Stimulated activated effector memory CD8-positive, alpha-beta T cell treated with anti-CD3 and anti-CD28 coated beads, Interleukin-12 subunit alpha, Interleukin-12 subunit beta, amount 100 ng/mL, for 72 hours (primary cell): ENCODE measurements at places on chromosomes 16 and 17.

DNA sequence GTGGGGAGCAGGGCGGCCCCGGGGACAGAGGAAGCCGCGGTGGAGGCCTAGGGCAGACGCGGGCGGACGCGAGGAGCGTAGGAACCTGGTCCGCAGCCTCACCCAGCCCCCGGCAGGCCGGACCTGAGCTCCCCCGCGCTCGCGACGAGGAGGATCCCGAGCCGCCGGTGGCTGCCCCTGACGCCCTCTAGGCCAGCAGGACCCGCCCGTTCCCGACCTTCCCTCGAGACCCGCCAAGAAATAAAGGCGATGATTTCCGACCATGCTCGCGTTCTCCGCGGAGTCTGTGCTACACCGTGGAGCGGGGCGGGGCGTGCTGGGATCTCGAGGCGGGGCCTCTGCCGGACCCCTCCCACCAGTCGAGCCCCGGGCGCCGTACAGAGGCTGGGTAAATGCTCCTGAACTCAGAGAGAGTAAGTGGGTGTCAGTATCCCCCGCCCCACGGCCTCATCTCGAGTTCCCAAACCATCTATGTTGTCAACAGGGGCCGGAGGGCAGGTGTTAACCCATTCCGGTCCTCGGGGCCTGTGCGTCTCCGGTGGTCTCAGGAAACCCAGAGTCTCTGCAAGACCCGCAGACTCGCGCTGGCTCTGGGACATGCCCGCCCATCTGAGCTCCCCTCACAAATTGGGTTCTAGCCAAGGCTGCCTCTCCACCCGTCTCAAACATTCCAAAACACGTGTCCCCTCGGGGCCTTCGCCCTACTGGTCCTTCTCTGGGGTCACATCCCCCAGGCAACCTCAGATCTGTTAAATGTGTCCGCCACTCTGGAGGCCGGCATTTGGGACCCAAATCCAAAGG, 13.7 kb downstream of the SYCE1L start:
- peak; percentile 86 for DNase-seq

DNA sequence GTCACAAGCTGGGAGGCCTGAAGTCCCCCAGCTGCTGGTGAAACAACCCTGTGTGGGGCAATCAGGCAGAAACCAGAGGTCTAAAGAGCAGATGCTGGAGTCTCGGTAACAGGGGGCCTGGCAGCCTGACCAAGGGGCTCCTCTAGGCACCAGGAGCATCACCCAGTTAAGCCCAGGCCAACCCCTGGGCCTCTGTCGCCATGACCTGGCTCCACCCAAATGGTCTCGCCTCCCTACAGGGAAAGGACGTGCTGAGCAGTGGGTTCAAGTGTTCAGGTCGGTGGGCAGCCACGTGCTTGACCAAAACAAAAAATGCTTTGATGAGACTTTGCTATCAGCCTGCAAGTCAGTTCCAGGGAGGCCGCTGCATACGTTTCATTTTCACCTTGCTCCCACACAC, 240.3 kb downstream of the ZNF423 start:
- no peak for DNase-seq

DNA sequence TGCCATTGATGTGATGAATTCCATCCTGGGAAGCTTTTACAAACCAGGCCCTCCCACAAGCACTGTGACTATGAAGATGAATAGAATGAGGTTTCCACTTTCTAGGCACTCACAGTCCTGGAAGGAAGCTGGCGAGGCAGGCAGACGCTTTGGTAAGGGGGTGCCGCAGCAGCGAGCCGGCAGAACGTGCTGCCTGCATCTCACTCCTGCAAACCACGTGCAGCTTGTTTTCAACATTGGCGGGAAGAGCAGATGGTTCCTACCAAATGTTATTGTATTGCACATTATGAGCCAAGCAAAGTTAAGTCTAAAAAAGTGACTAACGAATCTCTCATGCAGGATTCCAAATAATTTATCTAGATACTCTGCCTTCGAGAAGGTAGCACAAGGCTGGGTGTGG, 3.7 kb upstream of the DNAI2 start:
- no peak for DNase-seq

DNA sequence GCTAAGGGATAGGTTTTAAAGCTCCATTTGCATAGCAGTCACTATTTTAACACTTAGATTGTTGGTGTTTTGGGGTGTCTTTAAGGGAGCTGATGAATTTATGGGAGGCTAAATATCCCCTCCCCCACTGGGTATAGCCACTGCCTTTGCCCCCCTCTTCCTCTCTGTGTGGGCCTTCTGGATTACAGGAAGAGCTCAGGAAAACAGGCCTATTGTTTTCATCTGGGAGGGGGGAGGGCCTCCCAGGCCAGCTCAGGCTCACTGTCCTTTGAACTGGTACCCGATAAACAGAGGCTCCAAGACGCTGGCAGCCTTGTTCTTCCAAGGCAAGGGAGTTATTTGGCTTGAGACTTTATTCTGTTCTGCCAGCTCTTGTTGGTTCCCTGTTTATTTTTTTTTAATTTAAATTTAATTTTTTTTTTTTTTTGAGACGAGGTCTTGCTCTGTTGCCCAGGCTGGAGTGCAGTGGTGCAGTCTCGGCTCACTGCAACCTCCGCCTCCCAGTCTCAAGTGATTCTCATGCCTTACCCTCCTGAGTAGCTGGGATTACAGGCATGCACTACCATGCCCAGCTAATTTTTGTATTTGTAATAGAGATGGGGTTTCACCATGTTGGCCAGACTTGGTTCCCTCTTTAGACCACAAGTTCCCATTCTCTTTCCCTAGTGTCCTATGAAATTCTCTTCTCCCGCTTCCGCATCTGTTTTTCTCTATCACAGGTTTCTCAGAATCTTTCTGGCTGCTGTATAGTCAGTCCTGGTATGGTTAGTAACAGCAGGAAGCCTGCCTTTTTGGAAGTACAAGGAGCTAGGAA, 25.1 kb downstream of the MINK1 start:
- no peak for DNase-seq

DNA sequence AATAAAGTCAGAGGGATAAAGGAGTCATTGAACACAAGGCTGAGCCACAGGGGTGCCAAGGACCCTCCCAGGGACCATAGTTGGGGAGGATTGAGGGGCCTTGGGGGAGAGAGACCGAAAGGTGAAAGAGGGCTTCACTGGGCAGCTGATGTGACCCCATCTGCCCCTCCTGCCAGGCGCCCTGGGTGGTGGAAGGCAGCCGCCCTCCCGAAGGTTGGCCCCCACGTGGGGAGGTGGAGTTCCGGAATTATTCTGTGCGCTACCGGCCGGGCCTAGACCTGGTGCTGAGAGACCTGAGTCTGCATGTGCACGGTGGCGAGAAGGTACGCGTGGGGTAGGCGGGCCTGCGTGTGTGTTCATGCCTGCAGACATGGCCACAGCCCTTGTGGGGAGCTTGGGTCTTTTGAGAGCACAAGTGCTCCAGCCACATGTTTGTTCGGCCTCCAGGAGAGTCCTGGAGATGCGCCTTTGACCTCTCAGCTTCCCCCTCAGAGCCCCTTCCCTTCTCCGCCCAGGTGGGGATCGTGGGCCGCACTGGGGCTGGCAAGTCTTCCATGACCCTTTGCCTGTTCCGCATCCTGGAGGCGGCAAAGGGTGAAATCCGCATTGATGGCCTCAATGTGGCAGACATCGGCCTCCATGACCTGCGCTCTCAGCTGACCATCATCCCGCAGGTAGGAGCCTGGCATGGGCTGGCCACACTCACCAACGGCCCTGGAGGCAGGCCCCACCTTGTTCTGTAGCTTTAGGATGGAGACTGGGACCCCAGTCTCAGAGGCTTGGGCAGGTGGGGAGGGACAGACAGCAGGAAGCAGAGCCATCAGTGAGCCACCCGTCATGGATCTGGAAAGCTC, 24.1 kb downstream of the ANKRD40 start:
- no peak for DNase-seq

- DNase-seq, result no peak
Measured at GRCh38 chr17:35726127-35726952, 5.1 kb upstream of the RASL10B start.

GRCh38 chr17:43868226-43868994, 21.4 kb downstream of the CD300LG start:
- DNase-seq, result no peak

DNA sequence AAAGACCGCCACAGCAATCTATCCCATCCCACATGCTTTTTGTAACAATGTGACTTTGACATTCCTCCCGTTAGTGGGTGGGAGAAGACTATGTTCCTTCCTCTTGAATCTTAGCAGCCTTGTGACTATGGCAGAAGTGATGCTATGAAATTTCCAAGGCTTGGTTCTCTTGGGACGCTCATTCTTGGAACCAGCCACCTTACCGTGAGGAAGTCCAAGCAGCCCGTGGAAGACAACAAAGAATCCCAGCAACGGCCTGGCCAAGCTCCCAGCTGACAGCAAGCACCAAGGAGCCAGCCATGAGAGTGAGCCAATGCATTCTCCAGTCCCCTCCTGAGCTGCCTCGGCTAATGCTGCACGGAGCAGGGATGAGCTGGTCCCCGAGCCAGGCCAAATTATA, 62.3 kb downstream of the VPS53 start:
- no peak for DNase-seq

- DNase-seq, result no peak
Measured at GRCh38 chr17:49187301-49187700, 23.1 kb downstream of the GNGT2 start.

DNA sequence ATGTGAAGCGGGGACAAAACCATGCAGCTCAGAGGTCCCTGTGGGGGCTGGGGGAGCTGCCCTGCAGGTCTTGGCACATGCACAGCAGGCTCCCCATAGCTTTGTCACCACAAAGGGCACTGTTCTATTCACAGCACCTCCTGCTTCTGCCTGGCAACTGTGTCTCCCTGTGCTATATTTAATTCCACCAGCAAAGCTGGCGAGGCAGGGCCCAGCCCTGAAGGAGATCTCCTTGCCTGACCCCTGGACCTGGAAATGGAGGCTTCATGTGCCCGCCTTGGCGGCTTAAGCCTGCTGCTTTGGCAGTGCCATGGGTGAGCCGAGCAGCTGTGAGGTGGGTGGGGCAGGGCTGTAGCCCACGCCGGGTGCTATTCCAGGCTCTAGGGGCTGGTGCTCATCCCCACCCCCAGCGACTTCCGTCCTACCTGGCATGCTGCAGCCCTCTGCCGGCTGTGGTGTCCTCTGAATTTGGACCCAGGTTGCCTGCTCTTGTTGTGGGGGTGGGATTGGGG, 6.8 kb downstream of the LDHD start:
- DNase-seq, result no peak

GRCh38 chr17:15946611-15947120, 1.7 kb downstream of the ADORA2B start:
- no peak for DNase-seq

GRCh38 chr16:1643521-1643920, 31.4 kb downstream of the CRAMP1 start:
- DNase-seq, result no peak

DNA sequence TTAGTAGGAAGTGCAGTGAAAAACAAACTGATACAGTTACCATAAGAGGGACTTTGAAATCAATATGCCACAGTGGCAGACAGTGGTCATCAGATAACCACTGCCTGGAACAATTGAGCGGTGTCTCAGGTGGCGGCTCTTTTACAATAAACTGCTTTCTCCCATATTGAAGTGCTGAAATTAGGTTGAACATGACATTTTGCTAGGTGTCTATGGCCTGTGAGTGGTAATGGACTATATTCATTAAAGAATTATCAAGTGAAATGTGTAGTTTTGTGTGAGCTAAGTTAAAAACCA, 214.7 kb downstream of the RPTOR start:
- no peak for DNase-seq

GRCh38 chr16:56190048-56190676, 1.1 kb upstream of the GNAO1 start:
- no peak for DNase-seq

GRCh38 chr17:81454473-81454872, 58.1 kb downstream of the ACTG1 start:
- DNase-seq, result no peak

- DNase-seq, result no peak
Measured at GRCh38 chr16:66131895-66132294, 234.6 kb upstream of the CDH5 start.

- DNase-seq, result no peak
Measured at GRCh38 chr16:59060207-59060606, 326.1 kb upstream of the GOT2 start.

- DNase-seq, result no peak
Measured at GRCh38 chr16:30004424-30004776, 6.4 kb downstream of the DOC2A start.

DNA sequence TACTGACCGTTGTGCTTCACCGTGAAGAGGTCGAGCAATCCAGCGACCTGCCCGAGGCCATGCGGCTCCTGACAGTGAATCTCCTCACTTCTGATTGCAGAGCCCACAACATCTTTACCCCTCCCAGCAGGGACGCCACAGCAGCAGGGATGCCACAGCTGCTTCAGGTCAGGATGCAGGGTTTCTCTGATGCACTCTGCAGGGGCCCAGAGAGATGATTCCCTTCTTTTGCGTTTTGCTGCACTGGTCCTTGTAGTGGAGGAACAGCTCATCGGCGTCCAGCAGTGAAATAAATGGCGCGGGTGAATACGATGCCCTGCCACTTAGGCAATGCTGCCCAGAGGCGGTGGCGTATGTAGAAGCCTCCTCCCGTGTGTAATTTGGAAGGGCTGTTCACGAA, 5.6 kb downstream of the KIAA0513 start:
- no peak for DNase-seq

DNA sequence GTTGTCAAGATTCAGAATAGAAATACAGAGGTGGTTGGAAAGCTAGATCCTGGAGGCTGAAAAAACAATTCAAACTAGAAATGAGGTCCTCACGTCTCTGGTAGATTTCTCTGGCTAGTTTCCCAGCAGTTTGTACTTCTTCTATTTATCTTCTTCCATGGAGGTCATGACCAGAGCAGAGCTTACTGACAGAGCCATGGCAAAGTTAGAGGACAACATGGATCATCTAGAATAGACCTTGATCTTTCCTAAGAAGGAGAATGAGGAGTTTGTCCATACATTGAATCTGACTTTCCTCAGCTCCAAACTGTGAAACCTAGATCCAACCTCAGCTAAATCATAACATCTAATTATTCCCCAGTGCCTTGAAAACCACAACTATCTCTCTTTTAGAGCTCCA, 900.8 kb upstream of the GOT2 start:
- DNase-seq, result no peak

GRCh38 chr17:72714357-72714966, 378.0 kb downstream of the SLC39A11 start:
- DNase-seq, result no peak

DNA sequence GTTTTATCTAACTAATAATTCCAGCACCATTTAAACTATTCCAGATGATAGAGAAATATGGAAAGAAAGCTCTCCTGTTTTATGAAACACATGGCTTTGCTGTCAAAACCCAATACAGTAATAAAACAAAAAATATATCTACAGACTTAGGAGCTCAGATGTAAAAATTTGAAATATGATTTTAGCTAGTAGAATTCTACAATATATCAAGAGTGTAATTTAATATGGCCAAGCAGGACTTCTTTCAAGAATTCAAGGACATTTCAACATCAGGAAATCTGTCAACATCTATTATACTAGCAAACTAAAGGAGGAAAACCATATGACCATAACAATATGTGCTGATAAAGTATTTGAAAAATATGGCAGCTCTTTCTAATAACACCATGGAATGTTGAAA, 57.5 kb downstream of the CCDC182 start:
- no peak for DNase-seq

- DNase-seq, result no peak
Measured at GRCh38 chr16:53085931-53086421, 31.2 kb downstream of the CHD9 start.

GRCh38 chr17:81510785-81511553, 1.6 kb downstream of the ACTG1 start:
- peak; percentile 72 for DNase-seq

- DNase-seq, result no peak
Measured at GRCh38 chr17:81057079-81057730, 22.3 kb downstream of the BAIAP2 start.

- DNase-seq, result no peak
Measured at GRCh38 chr17:45265821-45266220, 3.9 kb upstream of the SPATA32 start.
